ENCODE measurements at places on chromosomes 6 and 20.

- DNase-seq = no peak
Measured at GRCh38 chr6:2164481-2164880, 80.9 kb downstream of the GMDS start.

DNA sequence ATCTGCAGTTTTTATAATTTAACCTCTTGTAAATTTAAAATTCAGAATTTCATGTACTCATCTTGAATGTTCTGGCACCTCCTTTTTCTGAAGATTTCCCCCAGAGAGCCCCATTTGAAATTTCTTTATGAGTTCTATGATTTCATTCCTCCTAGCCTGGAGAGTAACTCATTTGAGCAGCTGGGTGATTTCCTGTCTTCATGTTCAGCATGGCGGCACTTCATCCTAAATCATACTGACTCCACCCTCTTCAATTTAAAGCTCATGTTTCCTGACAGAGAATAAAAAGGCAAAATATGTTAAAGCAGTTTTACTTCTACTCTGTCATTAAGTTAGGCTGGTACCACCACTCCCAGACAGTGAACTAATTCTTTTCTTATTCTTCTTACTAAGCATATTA lies 250.9 kb upstream of the POU3F2 start:
- no peak for DNase-seq

DNA sequence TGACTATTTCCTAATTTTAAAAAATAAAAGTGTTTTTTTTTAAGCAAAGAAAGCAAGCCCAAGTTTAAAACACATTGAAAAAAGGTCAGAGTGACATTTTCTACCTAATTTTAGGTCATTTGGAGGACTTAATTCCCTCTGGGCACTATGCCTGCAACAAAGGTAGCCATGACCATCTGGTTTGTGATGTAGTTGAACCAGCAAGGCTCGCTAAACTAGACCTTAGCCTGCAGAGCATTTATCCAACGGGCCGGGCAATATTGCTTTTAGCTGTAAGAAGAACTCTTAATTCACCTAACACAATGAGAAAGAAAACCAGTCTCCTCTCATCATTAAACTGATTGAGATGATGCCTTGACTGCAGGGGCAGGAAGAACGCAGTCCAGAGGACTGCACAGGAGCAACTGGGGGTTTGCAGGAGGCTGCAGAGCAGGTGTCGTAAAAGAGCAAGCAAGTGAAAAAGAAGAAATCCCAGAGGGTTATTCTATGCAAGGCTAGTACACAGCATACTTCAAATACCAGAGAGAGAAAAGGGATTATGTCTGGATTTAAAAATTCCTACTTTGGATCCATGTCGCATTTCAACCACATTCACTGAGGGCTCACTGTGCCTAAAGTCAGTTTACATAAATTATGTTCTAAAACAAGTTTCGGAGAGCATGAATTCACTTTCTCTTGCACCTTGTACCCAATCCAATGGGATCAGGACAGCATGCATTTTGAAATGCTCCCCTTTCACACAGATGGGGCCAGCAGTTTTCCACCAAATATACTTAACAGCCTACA lies 12.8 kb downstream of the TRAF3IP2 start:
- DNase-seq = no peak

DNA sequence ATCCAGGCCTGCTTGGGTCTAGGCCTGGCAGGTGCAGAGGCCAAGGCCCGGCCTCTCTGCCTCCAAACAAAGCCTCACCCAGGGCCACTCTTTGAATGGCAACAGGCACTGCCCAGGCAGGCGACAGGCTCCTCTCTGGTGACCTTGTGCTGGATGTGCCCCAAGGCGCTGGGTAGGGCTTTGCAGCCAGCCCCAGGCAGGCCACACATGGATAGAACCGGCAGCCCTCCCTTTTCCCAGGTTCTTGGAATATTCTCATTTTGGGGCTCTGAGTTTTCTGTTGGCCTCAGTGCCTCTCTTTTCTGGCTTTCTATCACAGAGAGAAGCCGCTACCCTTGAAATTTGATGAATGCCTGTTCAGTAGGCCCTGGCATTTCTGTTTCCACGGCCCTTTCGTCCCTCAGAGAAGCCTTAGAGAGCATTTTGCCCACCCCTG lies 18.9 kb downstream of the PKIG start:
- no peak for DNase-seq

DNA sequence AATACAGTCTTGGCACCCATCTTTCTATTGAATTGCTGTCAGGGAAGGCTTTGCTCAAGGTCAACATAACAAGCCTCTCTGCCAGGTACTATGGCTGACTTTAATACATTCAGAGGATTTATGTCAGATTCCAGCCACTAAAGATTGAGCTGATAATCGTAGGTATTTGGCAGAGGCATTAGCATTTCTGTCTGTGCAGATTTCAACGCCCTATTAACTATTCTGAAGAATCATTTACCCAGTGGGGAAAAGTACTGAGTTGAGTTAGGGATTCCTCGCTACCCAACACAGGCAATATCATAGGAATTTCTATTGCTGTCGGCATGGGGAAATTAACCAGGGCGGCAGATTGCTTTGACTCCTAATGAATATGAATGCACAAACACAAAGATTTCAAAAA lies 233.7 kb upstream of the SPTLC3 start:
- DNase-seq = no peak

DNA sequence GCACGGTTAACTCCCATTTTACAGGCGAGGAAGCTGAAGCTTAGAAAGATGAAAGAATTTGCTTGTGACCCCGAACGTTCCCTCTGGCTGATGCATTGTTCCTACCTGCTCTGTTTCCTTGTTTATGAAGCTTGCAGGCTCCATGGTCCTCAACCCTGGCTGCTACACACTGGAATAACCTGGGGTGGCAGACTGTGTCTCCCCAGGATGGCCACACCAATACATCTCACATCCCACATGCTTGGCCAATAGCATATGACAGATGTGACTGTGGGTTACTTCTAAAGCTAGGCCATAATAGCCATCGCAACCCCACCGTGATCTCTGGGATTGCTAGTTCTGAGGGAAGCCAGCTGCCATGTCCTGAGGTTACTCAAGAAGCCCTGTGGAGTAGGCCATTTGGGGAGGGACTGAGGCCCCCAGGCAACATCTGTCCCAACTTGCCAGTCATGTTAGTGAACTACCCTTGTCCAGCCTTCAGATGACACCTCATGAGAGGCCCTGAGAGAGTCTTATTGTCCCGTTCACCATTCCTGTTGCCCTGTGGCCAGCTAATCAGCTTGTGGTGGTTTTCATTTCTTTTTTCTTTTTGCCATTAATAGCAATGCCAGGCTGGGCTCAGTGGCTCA lies 6.7 kb upstream of the FAM110A start:
- no peak for DNase-seq

GRCh38 chr20:2701671-2702081 lies 9.1 kb downstream of the EBF4 start:
- DNase-seq = no peak

DNA sequence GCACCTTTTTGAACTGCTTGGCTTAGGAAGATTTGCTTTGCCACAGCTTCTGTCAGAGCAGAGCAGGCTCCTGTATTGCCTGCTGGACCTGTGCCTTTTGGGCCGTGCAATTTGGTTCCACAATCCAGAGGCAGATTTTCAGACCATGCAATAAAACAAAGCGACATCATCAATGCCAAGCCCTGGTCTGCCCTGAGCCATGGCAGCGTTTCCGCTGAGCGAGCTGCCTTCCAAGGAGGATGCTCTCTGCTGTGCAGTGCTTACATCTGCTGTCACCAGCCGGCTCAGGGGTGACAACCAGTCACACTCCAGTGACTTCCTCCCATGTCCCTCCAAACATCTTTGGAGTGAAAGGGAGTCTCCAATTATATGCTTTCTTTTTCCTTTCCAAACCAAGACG lies 282.2 kb downstream of the CDH26 start:
- DNase-seq = no peak

DNA sequence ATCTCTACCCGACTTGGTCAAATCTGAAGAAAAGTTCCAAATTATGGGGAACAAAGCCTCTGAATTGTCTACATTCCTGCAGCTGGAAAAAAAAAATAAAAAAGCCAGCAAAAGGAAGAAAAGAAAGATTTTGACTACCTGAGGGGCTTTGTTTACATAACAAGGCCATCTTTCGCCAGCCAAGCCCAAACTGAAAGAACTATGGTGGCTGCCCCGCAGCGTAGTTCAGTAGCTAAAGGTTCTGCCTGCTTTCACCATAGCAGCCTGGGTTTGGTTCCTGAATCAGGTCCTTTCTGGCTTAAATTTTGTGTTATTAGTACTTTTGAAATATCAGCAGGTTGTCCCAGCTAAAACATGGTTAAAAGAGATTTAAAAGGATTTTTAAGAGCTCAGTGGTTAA lies 35.4 kb downstream of the ZNF133 start:
- no peak for DNase-seq

DNA sequence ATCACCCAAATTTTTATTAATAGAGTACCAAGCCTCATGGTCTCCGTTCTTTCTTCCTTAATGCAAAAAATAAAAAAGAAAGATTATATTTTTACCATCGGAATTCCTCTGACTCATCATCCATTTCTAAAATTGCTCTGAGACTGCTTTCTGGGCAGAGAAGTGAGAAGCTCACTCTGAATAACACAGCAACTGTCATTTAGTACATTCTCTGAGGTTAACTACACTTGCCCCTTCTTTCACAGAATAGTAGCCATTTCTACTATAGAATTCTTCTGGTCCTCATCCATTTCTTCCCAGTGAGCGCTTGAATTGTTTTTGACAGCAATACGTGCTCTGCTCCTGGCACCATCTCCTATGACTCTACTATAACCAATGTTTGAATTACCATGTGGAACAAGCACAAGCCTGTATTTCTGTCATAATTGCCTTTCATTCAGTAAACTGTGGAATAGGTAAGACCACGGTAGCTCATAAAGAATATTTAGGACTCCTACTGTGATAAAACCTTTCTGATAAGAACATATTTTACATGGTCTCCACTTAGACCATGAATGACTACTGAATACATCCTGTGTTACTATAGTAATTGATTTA lies 435.5 kb upstream of the NRSN1 start:
- DNase-seq = no peak

DNA sequence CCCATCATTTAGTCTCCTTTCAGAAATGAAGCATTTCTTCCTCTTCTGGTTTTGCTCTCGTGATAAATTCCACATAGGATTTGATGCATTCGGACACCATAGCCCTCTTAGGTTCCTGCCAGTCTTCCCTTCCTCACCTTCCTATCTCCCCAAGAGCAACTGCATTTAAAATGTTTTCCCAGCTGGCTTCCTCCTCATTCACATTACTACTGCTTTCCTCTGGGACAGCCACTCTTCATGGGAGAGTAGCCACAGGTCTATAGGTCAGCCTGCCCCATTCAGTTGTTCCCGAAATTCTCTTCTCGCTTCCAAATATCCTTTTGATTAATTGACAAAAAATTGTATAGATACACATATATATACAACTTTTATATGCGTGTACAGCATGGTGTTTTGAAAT lies 214.2 kb upstream of the PDE10A start:
- DNase-seq = no peak

GRCh38 chr6:105058316-105058715 lies 101.4 kb downstream of the LIN28B start:
- no peak for DNase-seq

DNA sequence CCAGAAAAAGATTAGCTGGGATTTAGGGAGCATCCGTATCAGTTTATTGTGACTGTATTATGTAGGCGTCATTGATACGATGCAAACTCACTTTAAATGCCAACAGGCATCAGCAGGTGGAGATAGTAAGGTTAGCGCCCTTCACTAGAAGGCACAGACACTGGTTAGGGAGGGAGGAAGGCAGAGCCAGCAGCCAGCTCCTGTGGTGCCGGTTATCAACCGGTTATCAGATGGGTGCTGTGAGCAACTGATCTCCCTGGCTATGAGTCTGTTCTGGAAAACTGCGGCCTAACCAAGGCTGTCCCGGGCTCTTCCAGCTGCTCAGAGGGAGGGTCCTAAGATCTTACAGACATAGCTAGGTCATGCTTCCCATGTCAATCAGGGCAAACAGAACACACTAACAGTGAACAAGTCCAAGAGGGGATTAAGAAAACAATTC lies 47.5 kb upstream of the CD93 start:
- DNase-seq = no peak

GRCh38 chr6:53309059-53309900 lies 39.5 kb downstream of the ELOVL5 start:
- peak; percentile 92 for DNase-seq

- DNase-seq = peak; percentile 10
Measured at GRCh38 chr6:24332317-24332716, 25.5 kb downstream of the DCDC2 start.
